T-helper 17 cell (primary cell): ENCODE measurements at places on chromosomes 5 and 9.

GRCh38 chr9:32942755-32943460 is 58.5 kb downstream of the APTX start:
- no peaks in the 10 kb centered on the region for H3K27me3 ChIP-seq
- no peak for DNase-seq
- H3K36me3 ChIP-seq, result peaks cover 2% of the 10 kb centered on the region
- H3K4me3 ChIP-seq, result no peak overlapping the region
- no peaks in the 10 kb centered on the region for H3K4me1 ChIP-seq

DNA sequence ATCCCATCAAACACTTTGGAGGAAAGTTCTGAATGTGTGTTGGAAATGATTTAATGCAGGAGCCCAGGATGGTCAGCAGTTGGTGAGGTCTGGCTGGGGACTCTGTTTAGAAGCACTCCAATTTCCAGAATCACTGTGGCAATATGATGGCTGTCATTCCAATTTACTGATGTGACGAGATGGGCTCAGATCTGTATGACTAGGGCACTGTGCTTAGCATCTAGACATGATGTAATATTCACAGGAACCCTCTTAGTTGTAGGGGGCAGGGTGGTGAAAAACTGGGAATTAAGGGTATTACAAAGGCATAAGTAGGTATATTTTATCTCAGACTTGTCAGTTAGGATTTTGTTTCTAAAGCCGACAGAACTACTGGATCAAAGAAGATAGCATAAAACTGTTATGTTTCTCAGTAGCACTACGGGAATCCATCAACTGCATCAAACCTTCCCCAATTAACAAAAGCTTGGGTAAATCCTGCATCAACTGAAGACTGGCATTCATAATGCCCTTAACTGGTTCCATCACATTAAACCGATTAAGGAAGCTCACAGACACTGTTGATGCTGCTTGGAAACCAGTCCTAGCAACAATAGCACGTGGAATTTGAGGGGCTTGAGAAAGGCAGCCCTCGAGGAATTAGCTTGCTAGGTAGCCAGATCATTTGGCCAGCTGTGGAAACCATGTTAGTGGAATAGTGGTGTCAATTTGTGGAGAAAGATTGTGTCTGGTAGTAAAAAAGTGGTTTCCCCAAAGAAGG is 86.1 kb downstream of the SV2C start:
- no peaks in the 10 kb centered on the region for H3K4me1 ChIP-seq
- no peaks in the 10 kb centered on the region for H3K36me3 ChIP-seq
- H3K27ac ChIP-seq, result no peak overlapping the region

- H3K4me1 ChIP-seq, result peaks cover 6% of the 10 kb centered on the region
- no peak overlapping the region for H3K27ac ChIP-seq
- no peak overlapping the region for H3K4me3 ChIP-seq
Measured at GRCh38 chr5:150694612-150695011, 6.2 kb downstream of the RBM22 start.

- DNase-seq, result no peak
- H3K36me3 ChIP-seq, result peaks cover 9% of the 10 kb centered on the region
- H3K27ac ChIP-seq, result no peak overlapping the region
- peaks cover 2% of the 10 kb centered on the region for H3K4me1 ChIP-seq
- H3K27me3 ChIP-seq, result no peaks in the 10 kb centered on the region
- H3K4me3 ChIP-seq, result no peak overlapping the region
Measured at GRCh38 chr5:76703707-76704106, 12.2 kb upstream of the F2R start.

DNA sequence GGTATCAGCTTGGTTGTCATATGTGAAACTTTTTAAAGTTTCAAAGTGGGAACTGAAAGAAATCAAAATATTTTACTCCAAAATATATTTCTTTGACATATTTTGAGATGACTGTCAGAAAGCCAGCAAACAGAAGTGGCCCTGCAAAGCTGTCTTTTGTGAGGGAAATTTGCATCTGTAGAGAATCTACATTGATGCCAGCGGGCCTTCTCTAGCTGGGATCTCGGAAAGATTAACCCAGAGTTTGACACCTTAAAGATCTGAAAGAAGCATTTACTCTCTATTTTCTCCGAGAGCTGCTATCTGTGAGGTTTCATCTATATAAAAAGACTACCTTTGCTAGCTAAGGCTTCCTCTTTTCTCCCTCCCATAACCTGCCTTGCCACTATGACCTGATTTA is 303.6 kb downstream of the FBXL17 start:
- H3K4me1 ChIP-seq, result no peaks in the 10 kb centered on the region
- H3K27me3 ChIP-seq, result no peaks in the 10 kb centered on the region
- H3K4me3 ChIP-seq, result no peak overlapping the region
- no peak for DNase-seq
- no peaks in the 10 kb centered on the region for H3K36me3 ChIP-seq
- H3K27ac ChIP-seq, result no peak overlapping the region

DNA sequence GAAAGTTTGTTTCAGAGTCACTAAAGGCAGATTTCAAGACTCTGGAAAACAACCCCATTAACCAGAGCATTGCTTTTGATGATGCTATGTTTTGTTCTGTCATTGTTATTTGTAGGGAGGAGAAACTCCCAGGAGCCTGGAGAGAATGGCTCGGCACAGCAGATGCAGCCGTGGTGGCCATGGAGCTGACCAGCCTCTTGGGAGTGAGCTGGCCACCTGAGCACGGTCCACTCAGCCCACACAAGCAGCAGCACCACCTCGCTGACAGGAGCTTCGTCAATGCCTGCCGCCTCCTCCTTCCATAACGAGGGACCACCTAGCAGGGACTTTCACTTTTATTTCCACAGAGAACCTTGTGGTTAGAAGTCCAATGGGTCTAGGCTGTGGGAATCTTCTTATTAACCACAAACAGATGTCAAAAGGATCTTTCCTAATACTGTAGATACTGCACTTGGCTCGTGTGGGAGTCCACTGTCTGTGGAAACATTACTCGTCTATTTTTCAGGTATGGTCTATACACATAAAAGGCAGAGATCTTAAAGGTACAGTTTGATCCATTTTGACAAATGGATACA is 21.0 kb upstream of the SMIM32 start:
- no peaks in the 10 kb centered on the region for H3K36me3 ChIP-seq
- DNase-seq, result no peak
- H3K27me3 ChIP-seq, result peaks cover 62% of the 10 kb centered on the region
- no peak overlapping the region for H3K27ac ChIP-seq
- peaks cover 4% of the 10 kb centered on the region for H3K4me1 ChIP-seq

DNA sequence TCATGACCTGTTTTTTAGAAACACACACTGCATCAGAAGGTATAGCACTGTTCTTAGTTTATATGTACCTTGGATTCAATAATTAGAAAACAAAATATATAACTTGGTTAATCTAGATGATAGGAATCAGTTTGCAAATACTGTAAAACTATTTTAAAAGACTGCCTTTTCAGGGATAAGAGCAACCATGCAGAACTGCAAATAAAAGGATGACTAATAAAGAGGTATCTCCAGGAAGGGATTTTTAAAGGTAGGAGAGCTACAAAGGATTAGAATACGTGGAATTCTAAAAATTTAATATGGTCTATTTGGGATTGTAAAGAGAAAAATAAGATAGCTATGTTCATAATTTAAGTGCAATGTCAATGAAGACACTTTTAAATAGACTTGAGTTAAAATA is 9.4 kb downstream of the GABRA1 start:
- H3K36me3 ChIP-seq, result no peaks in the 10 kb centered on the region
- H3K27me3 ChIP-seq, result no peaks in the 10 kb centered on the region
- DNase-seq, result no peak
- H3K4me1 ChIP-seq, result no peaks in the 10 kb centered on the region
- no peak overlapping the region for H3K4me3 ChIP-seq

GRCh38 chr5:145221416-145221815 is 613.7 kb downstream of the PRELID2 start:
- no peaks in the 10 kb centered on the region for H3K4me1 ChIP-seq
- no peaks in the 10 kb centered on the region for H3K27me3 ChIP-seq
- H3K36me3 ChIP-seq, result no peaks in the 10 kb centered on the region
- H3K27ac ChIP-seq, result no peak overlapping the region

GRCh38 chr5:43041110-43041668 is 1.1 kb upstream of the ANXA2R start:
- DNase-seq, result no peak
- H3K36me3 ChIP-seq, result no peaks in the 10 kb centered on the region
- peaks cover 32% of the 10 kb centered on the region for H3K4me1 ChIP-seq
- peak overlapping the region; percentile 99 for H3K4me3 ChIP-seq

DNA sequence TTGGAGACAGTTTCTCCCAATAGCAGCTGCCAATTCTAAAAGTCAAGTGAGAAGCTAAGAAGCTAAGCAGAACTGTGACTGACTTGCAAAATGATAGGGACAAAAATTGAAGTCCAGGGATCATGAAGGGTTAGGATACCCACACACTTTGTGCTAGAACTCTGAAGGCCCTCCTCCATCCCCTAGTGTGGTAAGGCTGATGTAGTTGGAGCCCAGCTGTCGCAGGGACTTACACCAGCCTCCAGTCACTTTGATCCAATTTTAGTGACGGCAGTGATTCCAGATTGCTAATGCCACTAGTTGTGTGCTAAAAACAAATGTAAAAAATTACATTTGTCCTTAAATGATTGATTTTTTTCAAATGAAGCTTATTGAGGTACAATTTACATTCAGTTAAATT is 742.7 kb upstream of the ZNF608 start:
- no peak overlapping the region for H3K27ac ChIP-seq
- H3K4me1 ChIP-seq, result no peaks in the 10 kb centered on the region
- no peaks in the 10 kb centered on the region for H3K27me3 ChIP-seq
- no peak for DNase-seq
- H3K4me3 ChIP-seq, result no peak overlapping the region
- H3K36me3 ChIP-seq, result no peaks in the 10 kb centered on the region

GRCh38 chr9:29928072-29928471 is 2354.8 kb upstream of the C9orf72 start:
- H3K4me3 ChIP-seq, result no peak overlapping the region
- H3K27me3 ChIP-seq, result no peaks in the 10 kb centered on the region
- H3K27ac ChIP-seq, result no peak overlapping the region
- H3K36me3 ChIP-seq, result no peaks in the 10 kb centered on the region

- DNase-seq, result no peak
- no peak overlapping the region for H3K27ac ChIP-seq
- H3K36me3 ChIP-seq, result no peaks in the 10 kb centered on the region
Measured at GRCh38 chr9:101477736-101478135, 42.2 kb upstream of the ALDOB start.

DNA sequence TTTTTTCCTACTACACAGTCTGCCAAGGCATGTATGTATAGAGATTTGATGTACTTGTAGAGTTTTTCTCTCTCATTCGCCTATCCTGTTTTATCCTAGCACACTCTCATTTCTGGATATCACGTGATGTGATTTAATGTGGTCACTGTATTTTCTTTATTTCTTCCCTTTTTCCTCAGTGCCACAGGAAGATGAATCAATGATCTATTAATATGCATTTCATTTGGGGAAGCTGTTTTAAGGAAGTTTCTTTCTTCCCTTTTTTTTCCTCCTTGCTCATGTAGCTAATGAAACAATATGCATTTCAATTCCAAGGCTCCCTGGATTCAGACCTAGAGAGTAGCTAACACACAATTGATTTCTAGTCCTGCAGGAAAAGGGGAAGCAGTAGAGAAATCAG is 506.3 kb upstream of the WWC1 start:
- H3K4me3 ChIP-seq, result no peak overlapping the region
- no peak for DNase-seq
- H3K27ac ChIP-seq, result no peak overlapping the region
- no peaks in the 10 kb centered on the region for H3K4me1 ChIP-seq
- H3K36me3 ChIP-seq, result no peaks in the 10 kb centered on the region

- H3K4me1 ChIP-seq, result no peaks in the 10 kb centered on the region
- H3K4me3 ChIP-seq, result no peak overlapping the region
- DNase-seq, result no peak
- H3K27ac ChIP-seq, result no peak overlapping the region
- peaks cover 18% of the 10 kb centered on the region for H3K27me3 ChIP-seq
Measured at GRCh38 chr5:80054682-80055081, 19.5 kb downstream of the THBS4 start.

GRCh38 chr5:91101600-91102379 is 281.3 kb downstream of the ARRDC3 start:
- DNase-seq, result peak; percentile 11
- no peak overlapping the region for H3K4me3 ChIP-seq
- no peak overlapping the region for H3K27ac ChIP-seq
- no peaks in the 10 kb centered on the region for H3K36me3 ChIP-seq
- peaks cover 2% of the 10 kb centered on the region for H3K4me1 ChIP-seq

DNA sequence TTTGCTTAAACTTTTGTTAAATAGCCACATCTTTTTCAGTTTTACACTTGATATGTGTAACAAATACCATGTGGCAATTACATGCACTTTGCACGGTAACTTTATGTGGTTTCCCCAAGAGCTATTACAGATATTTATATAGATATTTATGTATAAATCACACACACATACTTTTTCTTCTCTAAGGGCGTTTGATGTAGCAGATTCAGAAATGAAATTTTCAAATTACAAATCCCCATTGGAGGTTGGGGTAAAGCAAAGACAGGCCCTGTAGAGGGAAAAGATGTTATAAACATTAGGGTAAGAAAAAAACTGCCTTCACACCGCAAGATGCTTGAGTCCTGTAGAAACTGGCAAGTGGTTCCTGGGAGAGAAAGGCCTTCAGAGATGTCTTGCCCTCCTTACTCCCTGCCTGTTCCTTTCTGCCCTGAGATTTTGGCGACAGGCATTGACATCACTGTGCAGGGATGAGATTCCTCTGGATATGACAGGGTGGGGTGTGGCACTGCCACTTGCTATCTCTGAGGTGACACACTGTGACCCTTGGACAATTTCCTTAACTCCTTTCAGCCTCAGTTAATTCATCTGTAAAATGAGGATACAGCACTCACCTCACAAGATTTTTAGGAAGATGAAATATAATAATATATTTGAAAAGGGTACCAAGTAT is 177.9 kb upstream of the TUT7 start:
- peaks cover 37% of the 10 kb centered on the region for H3K27me3 ChIP-seq
- no peaks in the 10 kb centered on the region for H3K4me1 ChIP-seq
- H3K27ac ChIP-seq, result no peak overlapping the region
- DNase-seq, result no peak
- H3K36me3 ChIP-seq, result peaks cover 2% of the 10 kb centered on the region
- H3K4me3 ChIP-seq, result no peak overlapping the region

- peaks cover 8% of the 10 kb centered on the region for H3K36me3 ChIP-seq
- no peaks in the 10 kb centered on the region for H3K27me3 ChIP-seq
- no peak overlapping the region for H3K4me3 ChIP-seq
- no peak for DNase-seq
Measured at GRCh38 chr9:127692071-127692470, 14.7 kb upstream of the CFAP157 start.

DNA sequence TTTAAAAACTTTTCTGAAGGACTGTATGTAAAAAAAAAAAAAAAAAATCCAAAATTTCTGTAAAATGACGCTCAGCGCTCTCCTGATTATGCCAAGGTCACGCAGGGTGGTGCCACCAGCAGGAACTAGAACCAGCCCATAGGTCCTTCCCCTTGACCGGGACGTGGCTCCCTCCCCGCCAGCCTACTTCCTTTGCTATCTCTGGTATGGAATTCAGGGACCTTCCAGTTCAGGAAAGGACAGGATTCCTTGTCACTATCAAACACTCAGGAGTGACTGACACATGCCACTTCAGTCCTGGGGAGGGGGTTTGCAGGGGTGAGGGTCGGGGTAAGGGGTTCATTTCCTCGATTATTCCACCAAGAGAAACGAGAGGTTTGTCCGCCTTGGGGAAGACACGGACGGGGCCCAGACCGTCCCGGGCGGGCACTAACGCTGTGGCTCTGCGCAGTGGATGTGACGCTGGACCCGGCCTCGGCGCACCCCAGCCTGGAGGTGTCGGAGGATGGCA is 18.8 kb downstream of the BTNL9 start:
- no peak overlapping the region for H3K27ac ChIP-seq
- peaks cover 3% of the 10 kb centered on the region for H3K36me3 ChIP-seq
- H3K27me3 ChIP-seq, result peaks cover 92% of the 10 kb centered on the region
- DNase-seq, result no peak
- H3K4me3 ChIP-seq, result no peak overlapping the region
